ENCODE measurements at places on chromosomes 1 and 21.

GRCh38 chr1:222554177-222554576, 6.3 kb upstream of the HHIPL2 start:
- no peak for DNase-seq

- no peak for DNase-seq
Measured at GRCh38 chr1:236540813-236541465, 17.2 kb downstream of the LGALS8 start.

DNA sequence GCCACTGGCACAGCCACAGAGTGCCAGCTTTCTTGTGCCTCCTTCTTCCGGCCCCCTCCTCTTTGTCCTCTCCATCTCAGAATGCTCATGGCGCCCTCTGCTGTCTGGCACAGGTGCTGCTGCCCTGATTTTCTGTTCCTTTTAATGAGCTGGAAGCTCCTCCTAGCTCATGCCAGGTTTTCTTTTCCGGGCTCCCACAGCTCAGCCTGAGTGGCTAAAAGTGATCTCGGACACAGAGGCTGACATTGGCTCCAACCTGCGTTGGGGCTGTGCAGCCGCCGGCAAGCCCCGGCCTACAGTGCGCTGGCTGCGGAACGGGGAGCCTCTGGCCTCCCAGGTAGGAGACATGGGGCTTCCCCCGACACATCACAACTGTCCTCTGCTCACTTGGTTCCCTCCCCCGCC, 18.7 kb downstream of the CNTN2 start:
- DNase-seq = peak; percentile 36

GRCh38 chr1:93699503-93700168, 18.0 kb upstream of the BCAR3 start:
- DNase-seq = no peak

DNA sequence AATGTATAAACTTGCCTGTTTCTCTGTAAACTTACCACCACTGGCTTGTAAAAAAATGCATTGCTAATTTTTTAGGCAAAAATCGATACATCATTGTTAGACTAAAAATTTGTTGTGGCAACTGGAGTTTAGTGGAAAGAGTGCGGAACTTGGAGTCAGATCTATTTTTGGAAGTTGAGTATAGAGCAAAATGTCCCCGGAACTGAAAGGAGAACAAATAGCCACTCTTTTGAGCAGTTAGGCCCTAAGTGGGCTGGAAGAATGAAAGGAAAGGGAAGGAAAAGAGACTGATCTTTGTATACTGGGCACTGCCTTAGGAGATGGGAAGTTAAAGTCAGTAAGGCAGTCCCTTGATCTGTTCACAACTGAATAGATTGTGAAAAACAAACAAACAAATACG, 30.2 kb downstream of the OPTC start:
- DNase-seq = no peak
